IPS DF 6.9 (cell line): ENCODE measurements at places on chromosomes 16 and 17.

DNA sequence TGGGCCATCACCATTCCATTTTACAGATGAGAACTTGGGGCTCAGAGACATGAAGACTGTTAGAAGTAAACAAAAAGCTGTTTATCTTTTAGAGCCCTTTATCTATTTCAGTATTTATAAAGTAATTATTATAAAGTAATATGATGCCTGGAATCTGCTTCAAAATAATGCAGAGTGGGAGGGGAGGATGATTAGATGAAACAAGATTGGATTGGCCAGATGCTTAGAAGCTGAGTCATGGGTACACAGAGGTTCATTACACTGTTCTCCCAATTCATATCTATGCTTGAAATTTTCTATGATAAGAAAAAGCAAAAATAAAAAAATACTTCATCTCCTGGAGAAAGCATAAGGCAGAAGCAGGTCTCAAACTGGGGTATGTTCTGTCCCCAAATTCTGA, 29.4 kb downstream of the TOM1L2 start:
- DNase-seq, result no peak
- H3K27me3 ChIP-seq, result no peaks in the 10 kb centered on the region
- H3K4me1 ChIP-seq, result peaks cover 5% of the 10 kb centered on the region; the same call in 1 of the 2 replicates
- H3K4me3 ChIP-seq, result no peak overlapping the region

DNA sequence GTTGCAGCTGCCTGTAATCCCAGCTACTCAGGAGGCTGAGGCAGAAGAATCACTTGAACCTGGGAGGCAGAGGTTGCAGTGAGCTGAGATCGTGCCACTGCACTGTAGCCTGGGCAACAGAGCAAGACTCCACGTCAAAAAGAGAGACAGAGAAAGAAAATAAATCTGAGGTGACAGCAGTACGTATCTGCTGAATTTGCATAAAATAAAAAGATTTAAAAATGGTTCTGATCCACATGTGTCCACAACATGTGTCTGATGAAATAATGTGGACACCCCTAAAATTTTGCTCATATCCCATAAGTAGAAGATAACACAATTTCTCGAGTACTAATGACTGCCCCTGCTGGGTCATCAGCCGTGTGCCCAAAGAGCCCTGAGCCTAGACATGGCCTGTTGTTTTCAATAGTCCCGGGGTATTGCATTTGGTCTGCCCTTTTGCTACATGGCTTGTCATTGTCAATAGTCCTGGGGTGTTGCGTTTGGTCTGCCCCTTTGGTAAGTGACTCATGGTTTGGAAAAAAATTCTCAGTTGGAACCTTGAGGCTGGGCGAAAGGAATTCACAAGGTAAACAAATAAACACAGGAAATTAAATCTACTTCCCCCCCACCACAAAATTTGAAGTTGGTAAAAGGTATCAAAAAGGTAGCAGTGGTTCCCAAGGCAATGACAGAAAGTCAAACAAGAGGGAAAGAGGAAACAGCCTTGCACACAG, 434.6 kb upstream of the MAF start:
- no peaks in the 10 kb centered on the region for H3K36me3 ChIP-seq
- no peak overlapping the region for H3K4me3 ChIP-seq
- H3K4me1 ChIP-seq, result no peaks in the 10 kb centered on the region
- no peaks in the 10 kb centered on the region for H3K27me3 ChIP-seq

GRCh38 chr16:4694642-4695451, 1.5 kb downstream of the NUDT16L1 start:
- H3K27me3 ChIP-seq, result no peaks in the 10 kb centered on the region
- H3K36me3 ChIP-seq, result peaks cover 23% of the 10 kb centered on the region
- H3K4me1 ChIP-seq, result no peaks in the 10 kb centered on the region; the same call in 1 of the 2 replicates
- peak overlapping the region; percentile 90; the same call in 1 of the 2 replicates for H3K4me3 ChIP-seq

DNA sequence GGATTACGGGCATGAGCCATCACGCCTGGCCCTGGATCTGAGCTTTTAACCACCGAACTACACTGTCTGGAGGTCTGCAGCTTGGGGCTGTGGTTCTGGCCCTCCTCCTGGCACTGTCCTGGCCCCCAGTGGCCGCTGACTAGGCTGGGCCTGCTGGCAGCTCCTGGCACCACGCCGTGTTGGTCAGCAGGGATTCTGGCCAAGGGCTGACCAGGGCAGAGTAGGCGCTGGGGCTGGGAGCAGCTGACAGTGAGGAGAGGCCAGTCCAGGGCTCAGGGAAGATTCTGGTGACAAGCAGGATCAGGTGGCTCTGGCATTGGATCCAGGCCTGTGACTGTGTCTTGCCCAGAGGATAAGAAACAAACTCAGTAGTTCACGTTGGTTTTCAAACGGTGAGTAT, 14.6 kb downstream of the EEF2K start:
- H3K4me3 ChIP-seq, result no peak overlapping the region
- H3K4me1 ChIP-seq, result peaks cover 3% of the 10 kb centered on the region
- no peaks in the 10 kb centered on the region for H3K36me3 ChIP-seq
- no peak overlapping the region for H3K27ac ChIP-seq
- no peaks in the 10 kb centered on the region for H3K27me3 ChIP-seq

GRCh38 chr16:50253514-50253910, 12.8 kb upstream of the ADCY7 start:
- no peak overlapping the region for H3K27ac ChIP-seq
- H3K27me3 ChIP-seq, result no peaks in the 10 kb centered on the region
- DNase-seq, result no peak
- H3K4me1 ChIP-seq, result no peaks in the 10 kb centered on the region
- no peaks in the 10 kb centered on the region for H3K36me3 ChIP-seq

DNA sequence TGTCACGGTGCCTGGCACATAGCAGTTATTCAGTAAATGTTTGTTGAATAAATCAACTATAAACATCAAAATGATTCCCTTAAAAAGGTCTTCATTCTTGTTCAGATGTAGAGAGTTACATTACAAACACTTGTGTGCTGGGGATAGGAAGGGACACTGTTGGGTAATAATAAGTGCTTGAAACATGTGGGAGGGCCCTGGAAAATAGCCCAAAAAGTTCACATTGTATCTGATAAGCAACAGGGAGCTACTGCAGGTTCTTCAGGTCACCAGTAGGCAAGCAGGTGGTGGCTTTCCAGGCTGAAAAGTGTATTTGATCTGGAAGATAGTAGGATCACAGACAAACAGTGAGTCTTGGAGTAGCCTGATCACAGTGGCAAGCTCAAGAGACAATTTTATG, 19.0 kb upstream of the ZNF652 start:
- peaks cover 4% of the 10 kb centered on the region for H3K4me1 ChIP-seq
- no peak overlapping the region for H3K4me3 ChIP-seq
- DNase-seq, result no peak
- H3K27me3 ChIP-seq, result no peaks in the 10 kb centered on the region
- H3K27ac ChIP-seq, result no peak overlapping the region
